ENCODE measurements at places on chromosomes 16 and 17.

GRCh38 chr16:78235876-78236275 lies 136.4 kb downstream of the WWOX start:
- DNase-seq = no peak

GRCh38 chr17:16215965-16216316 lies 607 bp upstream of the NCOR1 start:
- no peak for DNase-seq

- DNase-seq = no peak
Measured at GRCh38 chr17:29089601-29090044, 46.7 kb downstream of the PIPOX start.

DNA sequence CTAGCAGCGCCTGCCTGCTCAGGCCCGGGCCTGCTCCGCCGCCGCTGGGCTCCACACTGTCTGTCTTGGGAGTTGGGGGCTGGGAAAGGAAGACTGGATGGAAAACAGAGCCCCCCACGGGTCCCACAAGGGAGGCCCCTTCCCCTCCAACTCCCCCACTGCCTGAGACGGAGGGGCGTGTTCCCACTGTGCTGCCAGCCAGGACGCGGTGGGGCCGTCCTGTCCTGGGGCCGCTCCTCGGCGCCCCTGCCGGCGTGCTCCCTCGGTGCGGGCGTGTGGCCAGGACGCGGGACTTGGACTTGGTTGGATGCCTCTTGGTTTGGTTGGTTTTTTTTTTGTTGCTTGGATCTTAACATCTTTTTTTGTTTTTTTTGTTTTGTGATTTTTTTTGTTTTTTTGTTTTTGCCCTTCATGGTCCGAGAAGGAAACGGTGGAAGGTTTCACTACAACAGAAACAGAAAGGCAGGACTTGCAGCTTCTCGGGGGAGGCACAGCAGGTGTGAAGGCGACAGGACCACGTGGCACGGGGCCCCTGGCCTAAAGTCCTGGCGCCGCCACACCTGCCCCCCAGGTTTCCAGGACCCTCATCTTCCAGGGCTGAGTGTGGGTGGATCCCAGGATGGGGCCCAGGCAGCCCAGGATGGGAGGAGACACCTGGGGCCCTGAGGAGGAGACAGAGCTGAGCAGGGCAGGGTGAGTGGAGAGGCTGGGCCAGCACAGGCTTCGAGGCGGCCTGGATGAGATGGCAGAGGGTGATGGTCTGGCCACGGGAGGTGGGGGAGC lies 16.0 kb downstream of the ENGASE start:
- DNase-seq = no peak

GRCh38 chr17:5254903-5255521 lies 20.4 kb upstream of the SCIMP start:
- no peak for DNase-seq

DNA sequence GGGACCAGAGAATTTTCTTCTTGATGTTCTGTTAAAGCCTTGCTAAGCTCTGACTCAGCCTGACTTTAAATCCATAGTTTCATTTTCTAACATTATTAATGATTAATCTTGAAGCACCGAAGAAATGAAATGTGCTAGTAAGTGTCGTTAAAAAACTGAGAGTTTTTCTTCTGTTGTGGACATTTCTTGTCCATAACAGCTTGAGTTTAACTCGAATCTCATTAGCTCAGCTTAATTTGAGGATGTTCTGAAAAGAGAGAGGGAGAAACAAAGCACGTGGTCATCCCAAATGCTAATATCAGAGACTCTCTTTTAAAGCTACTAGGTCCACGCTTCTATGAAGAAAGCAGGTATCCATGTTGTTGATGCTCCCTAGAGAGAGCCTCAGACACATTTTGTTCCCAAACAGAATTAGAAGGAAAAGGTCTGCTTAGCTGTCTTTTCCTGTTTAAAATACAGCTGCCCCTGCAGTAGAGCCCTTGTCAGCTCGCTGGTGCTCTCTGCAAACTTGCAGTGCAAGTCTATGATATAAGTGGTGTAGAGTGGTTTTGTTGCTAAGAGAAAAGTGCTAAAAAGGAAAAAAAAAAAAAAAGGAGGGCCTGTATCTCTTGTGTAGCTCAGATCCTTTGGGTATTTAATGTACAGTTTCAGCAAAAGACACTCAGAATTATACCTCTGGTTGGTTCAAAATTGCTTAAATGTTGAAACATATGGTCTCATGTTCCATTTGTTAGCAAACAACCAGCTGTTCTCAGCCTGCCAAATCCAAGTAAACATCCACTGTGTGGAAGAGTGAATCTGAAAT lies 191.1 kb upstream of the TBX2 start:
- DNase-seq = no peak

DNA sequence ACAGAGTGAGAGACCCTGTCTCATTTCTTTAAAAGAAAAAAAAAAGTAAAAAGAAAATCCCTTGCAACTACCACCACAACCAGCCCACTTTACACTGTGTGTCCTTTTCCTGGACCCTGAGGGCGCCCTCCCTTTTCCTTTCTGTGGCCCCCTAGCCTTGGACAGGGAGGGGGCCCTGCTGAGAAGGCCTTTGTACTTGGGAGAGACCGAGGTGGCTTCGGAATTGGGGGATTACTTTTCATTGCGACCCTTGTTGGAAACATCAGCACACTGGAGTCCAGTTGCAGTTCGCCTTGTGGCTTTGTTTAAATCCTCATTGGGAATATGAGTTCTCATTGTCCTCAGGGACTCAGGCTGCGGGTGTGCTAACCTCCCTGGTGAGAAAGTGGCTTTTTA lies 9.4 kb upstream of the DNASE1 start:
- DNase-seq = no peak

- DNase-seq = no peak
Measured at GRCh38 chr17:334974-335481, 17.6 kb downstream of the RPH3AL start.

GRCh38 chr17:48912476-48912875 lies 4.3 kb downstream of the UBE2Z start:
- no peak for DNase-seq

DNA sequence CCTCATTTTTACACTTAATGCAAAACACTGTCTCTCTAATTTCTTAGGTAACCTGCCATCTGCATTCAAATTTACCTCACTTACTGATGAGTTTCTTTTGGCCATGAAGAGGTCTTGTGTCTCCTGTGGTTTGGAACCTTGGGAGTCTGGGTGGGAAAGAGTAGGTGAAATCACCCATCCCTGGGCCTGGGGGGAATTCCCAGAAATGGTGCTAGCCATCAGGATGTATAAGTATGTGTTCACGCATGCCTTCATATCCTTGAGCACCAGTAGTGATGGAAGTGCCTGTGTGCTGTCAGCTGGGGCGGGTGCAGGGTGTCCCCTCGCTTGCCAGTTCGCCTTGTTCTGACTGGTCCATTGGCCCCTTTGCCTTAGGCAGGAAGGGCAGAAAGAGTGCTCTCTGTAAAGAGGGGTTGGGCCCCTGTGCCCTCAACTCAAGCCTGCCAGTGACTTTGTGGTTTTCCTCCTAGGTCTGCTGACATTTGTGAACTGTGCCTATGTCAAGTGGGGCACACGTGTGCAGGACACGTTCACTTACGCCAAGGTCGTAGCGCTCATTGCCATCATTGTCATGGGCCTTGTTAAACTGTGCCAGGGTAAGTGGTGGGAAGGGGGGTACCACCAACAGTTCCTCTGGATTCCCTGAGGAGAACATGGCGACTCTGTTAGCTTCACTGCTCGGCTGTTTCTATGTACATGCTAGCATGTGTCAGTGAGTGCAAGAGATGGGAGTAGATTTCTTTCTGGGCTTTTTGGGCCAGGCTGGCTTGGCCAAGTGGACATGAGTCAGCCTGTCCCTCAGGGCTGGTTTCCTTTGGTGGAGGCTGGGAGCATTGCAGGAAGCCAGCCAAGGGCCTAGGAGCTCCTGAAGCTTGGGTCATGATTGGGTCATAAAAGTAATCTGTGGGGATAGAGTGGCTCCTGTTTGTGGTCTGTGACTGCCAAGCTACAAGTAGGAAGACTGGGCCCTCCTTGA lies 23.2 kb downstream of the SLC7A6OS start:
- DNase-seq = no peak

DNA sequence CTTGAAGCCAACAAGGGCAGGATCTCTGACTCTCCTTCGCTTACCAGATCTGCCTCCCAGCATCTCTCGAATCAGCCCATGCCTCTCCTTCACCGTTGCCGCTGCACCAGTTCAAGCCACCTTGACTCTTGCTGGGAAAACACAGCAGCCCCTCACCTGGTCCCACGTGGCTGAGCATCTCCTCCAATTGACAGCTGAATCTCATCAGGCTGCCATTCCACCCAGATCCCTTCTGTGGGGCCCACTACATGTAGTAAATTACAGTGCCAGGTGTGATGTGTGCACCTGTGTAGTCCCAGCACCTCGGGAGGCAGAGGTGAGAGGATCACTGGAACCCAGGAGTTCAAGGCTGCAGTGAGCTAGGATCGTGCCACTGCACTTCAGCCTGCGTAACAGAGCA lies 37.8 kb upstream of the C16orf78 start:
- DNase-seq = no peak

DNA sequence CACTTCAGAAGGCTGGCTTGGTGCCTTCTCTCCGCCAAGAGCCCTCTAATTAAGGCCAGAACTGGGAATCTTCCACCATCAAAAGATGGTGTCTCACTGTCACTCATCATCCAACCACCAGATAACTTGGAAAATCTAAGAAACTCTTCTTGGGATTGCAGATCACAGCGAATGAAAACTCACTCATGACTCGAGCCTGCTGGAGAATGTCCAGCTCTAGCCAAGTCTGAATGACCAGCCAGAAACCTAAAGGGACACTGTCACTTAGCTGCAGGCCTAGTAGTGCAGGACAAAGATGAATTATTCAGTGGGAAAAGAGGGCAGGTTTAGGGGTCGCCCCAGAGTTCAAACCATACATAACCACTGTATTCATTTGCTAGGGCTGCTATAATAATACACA lies 107.8 kb downstream of the XYLT1 start:
- no peak for DNase-seq

GRCh38 chr17:79843474-79843815 lies 4.2 kb upstream of the CBX4 start:
- no peak for DNase-seq

GRCh38 chr16:53091466-53092211 lies 36.8 kb downstream of the CHD9 start:
- DNase-seq = peak; percentile 86

DNA sequence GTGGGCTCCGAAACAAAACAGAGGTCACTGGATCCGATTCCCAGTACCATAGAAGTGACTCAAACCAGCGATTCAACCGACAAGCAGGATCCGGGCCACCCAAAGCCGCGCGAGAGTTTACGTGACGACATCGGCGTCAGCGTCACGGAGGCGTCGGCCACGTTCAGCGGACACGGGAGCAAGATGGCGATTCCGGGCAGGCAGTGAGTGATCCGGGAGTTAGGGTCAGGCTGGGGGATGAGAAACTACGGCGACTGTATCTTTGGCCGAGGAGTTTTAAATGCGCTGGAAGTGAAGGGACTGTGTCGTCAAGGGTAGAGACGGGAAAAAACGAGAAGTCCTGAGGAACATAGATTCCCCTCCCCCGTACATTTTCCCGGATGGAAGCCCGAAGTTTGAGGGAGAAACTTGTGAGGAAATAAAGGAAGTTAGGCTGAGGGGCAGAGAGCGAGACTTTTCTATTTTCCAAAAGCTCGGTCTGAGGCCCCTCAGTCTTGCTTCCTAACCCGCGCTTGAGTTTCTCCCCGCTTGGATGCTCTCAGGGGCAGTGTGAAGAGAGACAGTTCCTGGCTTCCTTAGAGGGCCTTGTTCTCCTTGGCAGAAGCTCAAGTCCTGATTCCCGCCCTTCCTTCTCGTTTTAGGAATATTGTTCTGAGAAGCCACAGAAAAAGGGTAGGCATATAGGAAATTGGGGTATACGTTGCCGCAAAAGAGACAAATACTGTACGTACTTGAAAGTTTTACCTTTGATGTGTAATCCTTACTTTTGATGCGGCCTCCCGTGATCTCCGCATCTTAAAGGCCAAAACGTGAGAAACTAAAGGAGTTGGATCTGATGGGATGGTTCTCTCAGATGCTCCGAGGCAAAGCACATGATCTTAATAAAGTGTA lies at the start of gene NSRP1:
Gene NSRP1 (plus strand): TSS at position 156 of the 891 bp plus-strand sequence. CDS start 28 bp downstream, at position 184.
- DNase-seq = peak; percentile 96

DNA sequence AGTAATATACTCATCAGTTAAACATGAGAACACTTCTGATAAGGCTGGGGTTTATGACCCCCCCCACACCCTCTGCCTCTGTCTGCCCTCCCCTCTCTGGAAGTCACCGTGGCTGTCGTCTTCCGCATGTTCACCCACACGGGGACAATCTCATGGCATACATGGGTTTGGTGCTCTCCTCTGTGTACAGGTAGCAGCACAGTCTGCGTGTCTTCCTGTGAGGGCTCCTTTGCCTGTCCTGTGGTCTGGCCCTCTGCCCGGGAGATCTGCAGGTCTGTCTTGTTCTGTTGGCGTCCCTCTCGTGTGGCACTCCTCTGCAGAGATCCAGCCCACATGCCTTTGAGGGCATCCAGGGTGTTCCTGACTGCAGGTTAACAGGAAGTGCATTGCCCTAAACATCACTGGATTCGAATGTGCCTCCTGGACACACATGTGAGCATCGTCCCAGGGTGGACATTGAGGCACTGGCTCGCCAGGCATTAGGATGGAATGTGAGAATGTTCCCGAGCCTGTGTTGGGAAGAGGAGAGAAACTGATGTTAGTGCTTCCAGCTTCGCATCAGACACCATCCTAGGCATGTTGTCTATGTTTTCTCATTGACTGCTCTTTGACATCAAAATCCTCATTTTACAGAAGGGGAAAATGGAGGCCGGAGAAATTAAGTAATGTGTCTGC lies 54.5 kb downstream of the NKD1 start:
- DNase-seq = no peak

GRCh38 chr16:66554021-66554420 lies 1.6 kb downstream of the CKLF start:
- DNase-seq = no peak

DNA sequence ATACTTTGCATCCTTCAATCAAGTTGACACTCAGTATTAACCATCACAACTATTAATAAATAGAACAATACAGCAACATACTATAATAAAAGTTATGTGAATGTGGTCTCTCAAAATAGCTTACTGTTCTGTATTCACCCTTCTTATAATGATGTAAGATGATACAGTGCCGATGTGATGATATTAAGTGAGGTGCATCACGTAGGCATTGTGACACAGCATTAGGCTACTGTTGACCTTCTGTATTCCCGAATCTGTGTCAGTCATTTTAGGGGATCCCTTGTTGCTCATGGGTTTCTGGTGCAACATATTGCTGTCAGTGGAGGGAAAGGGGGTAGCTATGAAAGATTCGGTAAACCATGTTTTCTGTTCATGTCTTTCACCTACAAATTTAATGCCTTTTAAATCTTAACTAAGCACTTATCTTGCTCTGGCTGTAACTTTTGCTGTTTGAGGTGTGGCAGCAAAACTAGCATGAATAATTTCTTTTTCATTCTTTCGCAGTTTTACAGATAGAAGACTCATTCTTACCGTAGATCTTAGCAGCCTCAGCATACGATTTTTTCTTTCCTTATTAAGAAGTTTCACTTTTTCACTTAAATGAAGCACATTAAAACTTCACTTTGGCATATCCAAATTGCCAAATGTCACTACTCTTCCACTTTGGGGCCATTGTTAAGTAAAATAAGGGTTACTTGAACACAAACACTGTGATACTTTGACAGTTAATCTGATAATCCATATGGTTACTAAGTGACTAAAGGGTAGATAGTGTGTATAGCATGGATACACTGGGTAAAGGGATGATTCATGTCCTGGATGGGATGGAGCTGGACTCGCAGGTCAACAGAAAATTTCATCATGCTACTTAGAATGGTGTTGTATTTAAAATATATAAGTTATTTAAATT lies 29.6 kb downstream of the NFAT5 start:
- no peak for DNase-seq

- no peak for DNase-seq
Measured at GRCh38 chr16:17212606-17213005, 258.2 kb downstream of the XYLT1 start.

Data from left forelimb (tissue), 1 donor.